ENCODE measurements at places on chromosomes 13 and 19.

- no peak for DNase-seq
Measured at GRCh38 chr13:107730813-107731212, 484.5 kb downstream of the LIG4 start.

- DNase-seq: no peak
Measured at GRCh38 chr13:45433381-45433790, 15.2 kb upstream of the SLC25A30 start.

- DNase-seq: no peak
Measured at GRCh38 chr19:14015524-14016035, 9.5 kb upstream of the RFX1 start.

DNA sequence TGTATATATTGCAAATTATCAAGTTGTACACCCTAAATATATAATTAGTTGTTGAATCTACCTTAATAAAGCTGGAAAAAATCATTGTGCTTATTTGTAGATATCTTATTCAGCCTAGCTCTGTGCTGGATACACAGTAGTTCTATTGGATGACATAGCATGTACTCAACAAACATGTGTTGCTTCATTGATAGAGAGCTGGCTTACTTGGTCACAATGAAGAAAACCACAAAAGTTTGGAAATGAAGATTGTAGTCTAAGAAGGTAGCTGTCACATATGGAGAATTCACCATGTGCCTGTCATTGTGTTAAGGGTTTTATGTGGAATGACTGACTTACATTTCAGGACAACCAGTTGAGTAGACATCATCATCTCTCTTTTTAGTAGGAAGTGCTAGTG lies 278.9 kb downstream of the LMO7 start:
- no peak for DNase-seq

GRCh38 chr19:43572171-43572588 lies 3.1 kb downstream of the XRCC1 start:
- DNase-seq: no peak

DNA sequence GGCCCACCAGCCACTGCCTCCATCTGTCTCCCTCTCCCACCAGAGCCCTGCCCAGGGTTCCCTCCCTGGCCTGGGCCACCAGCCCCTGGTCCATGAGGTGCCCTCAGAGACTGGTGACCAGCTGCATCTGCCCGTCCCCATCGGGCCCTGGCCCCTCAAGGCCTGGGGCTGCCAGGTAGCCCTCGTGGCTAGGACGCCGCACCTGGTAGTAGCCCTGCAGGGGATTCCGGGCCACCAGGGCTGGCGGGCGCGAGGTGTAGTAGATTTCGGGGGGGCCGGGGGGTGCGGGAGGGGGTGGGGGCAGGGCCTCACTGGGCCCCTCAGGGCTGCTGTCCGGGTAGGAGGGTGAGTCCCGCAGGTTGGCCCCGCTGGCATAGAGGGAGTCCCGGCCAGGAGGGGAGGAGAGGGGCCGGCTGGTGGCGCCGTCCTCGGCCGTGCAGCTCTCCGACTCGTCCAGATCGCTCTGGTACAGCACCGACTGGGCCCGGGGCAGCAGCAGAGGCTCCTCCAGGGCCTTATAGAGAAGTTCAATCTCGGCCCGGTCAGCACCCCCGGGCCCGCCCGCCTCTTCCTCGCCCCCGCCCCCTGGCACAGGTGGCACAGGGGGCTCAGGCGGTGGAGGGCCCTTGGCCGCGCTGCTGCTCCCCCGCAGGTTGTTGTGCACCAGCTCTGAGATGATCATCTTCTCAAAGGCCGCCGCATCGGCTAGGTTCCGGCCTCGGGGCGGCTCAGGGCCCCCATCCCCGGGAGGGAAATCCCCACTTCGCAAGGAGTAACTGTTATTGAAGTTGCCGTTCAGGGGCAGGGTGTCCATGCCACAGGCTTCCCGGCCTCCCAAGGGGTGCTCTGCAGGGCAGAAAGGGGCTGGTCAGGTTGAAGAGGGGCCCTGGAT lies 14.6 kb upstream of the ASF1B start:
- no peak for DNase-seq

DNA sequence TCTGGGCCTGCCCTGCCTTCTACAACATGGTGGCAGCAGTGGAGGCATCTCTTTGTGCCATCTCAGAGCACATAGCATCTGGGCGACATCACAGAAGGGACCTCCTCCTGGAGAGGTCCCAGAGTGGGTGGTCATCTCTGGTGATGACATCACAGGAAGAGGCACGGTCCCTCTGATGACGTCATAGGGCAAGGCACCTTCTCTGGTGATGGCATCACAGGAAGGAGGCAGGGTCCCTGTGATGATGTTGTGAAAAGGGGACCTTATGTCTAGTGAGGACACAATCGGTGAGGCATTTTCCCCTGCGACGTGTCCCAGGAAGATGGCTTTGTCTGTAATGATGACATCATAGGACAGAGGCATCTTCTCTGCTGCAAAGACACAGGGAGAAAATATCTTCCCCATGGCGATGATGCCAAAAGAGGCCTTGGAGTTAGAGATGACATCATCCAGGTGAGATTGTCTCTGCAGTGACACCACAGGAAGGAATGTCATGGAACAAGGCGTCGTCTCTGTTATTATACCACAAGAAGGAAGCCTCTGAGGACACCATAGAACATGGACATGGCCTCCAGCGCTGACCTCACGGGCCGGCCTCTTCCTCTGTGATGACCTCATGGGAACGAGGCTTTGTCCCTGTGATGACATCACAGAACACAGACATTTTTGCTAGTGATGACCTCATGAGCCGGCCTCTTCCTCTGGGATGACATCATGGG lies 10.7 kb downstream of the SHISA7 start:
- DNase-seq: no peak

- peak; percentile 88 for DNase-seq
Measured at GRCh38 chr19:34134190-34135053, 37.9 kb upstream of the LSM14A start.

DNA sequence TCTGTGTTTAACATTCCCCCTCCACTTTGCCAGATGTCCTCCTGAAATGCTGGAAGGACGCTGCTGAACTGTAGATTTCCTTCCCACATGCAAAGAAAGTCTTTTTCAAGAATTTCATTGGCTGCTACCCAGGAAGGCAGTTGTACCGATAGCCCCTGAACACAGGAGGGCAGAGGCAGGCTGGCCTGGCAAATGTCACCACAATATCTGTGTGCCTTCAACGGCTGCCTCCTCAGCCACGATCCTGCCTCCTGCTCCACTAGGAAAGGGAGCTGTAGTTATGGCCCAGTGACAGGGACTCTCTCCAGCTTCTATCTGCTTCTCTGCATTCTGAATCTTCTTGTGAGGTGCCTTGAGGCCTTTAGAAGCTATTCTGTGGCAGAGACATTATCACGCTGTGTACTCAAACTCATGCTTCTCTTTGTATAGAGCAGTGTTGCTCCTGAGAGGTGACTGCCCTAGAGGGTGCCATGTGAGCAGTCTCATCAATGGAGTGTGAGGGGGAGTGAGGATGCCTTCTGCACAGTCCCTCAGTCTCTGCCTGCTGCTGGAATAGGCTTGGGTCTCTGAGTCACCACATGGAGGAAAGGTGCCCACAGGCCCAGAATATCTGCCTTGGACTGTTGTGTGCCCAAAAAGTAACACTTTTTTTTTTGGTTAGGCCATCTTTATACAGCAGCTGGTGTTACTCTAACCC lies 279.8 kb downstream of the DNAJC15 start:
- peak; percentile 79 for DNase-seq

DNA sequence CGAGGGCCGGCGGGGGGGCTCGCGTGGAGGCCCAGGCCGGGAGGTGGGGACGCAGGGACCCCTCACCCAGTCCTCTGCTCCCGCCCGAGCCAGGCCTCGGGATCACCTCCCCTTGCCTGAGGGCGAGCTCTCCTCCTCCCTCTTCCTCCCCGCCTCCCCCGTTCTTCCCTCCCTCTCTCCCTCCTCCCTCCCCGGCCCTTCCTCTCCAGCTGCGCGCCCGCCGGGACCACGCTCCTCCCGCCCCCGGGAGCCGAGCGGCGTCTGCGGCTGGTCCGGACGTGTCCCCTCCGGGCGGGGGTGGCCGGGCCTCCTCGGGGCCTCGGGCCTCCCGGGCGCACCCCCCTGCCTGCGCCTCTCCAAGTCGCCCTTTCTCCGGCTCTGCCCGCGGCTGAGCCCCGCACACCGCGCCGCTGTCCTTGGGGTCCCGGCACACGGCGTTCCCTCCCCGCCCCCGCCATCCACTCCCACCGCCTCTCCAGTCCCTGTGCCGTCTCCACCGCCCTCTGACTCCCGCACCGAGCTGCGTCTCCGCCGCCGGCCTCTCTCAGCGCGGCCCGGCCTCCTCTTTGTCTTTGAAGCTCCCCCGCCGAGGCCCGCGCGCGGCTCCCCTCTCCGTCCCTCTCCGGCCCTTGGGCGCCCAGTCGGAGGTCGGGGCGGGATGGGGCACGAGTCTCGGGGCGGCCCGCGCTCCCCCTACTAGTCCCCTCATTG lies 5.7 kb downstream of the SOX1 start:
- DNase-seq: peak; percentile 41

DNA sequence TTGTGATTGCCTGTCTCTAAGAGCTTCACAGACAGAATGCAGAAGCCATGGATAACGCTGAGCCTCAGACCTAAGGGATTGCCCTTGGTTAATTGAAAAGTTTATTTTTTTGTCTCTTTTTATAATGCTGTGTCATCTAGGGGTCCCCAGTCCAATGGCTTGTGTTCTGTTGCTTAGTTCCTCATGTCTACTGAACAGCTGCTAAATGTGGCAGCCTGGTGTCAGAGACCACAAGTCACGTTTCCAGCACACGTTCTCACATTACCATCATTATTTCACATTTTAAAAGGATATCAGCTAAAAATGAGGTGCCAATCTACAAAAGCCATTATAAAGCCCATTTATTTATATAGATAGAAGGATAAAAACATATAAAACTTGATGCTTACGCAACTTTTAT lies 1362.0 kb downstream of the PCDH9 start:
- DNase-seq: no peak

- DNase-seq: no peak
Measured at GRCh38 chr13:34347784-34348573, 530.0 kb downstream of the RFC3 start.

DNA sequence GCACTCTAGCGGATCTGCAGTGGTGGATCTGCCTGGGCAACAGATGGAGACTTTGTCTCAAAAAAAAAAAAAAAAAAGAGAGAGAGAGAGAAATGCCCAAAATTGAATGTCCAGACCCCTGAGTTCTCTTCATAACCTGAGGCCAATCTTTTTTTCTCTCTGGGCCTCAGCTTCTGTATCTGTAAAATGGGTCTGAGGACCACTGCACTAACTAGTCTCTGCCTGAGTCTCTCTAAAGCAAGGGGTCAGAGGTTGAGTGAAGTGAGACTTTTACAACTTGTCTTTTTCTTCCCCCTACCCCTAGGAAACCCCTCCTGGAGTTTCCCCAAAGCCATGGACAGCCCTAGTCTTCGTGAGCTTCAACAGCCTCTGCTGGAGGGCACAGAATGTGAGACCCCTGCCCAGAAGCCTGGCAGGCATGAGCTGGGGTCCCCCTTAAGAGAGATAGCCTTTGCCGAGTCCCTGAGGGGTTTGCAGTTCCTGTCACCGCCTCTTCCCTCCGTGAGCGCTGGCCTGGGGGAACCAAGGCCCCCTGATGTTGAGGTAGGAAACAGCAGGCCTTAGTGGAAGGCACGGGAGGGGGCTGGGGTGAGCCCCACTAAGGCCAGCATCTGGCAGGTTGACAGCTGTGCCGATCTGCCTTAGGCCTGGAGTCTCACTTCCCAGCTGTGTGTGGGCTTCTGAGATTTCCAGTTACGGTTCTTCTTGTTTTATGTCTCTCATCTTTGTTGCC lies 1.8 kb downstream of the TMEM91 start:
- DNase-seq: no peak

GRCh38 chr13:52374873-52375411 lies 31.0 kb downstream of the THSD1 start:
- no peak for DNase-seq

GRCh38 chr13:35514801-35515502 lies 38.5 kb upstream of the MAB21L1 start:
- DNase-seq: no peak

DNA sequence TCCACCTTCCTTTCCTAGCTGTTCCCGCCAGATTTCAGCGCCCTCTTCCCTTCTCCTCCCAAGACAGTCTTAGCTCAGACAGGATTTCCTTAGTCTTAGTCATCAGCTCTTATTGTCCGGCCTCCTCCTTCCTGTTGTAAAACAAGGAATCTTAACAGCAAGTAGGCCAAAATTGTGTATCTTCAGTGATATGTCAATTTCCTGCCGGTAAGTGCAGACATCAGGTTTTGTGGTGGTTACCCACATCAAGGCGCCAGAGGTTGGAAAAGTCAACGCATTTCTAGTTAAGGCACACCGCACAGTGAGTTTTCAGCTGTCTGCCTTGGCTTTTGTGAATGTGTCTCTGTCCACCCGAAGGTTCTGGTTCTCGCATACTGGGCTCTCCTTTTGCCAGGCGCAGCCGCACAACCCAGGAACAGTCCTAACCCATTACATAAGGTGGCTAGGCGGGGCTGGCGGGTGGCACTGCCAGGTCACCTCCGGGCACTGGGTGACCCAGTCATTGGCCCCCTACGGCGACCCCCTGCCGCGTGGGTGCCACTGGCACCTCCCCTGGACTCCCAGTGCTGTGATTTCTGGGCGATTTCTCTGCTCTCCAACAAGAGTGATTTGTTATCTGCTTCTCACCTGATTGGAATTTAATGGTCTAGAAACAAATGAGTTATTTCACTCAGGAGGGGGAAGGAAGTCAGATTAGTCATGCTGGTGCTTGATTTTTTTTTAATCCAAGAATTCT lies 12.9 kb downstream of the COL4A2 start:
- DNase-seq: no peak

- DNase-seq: no peak
Measured at GRCh38 chr19:30173593-30174356, 198.4 kb upstream of the ZNF536 start.

DNA sequence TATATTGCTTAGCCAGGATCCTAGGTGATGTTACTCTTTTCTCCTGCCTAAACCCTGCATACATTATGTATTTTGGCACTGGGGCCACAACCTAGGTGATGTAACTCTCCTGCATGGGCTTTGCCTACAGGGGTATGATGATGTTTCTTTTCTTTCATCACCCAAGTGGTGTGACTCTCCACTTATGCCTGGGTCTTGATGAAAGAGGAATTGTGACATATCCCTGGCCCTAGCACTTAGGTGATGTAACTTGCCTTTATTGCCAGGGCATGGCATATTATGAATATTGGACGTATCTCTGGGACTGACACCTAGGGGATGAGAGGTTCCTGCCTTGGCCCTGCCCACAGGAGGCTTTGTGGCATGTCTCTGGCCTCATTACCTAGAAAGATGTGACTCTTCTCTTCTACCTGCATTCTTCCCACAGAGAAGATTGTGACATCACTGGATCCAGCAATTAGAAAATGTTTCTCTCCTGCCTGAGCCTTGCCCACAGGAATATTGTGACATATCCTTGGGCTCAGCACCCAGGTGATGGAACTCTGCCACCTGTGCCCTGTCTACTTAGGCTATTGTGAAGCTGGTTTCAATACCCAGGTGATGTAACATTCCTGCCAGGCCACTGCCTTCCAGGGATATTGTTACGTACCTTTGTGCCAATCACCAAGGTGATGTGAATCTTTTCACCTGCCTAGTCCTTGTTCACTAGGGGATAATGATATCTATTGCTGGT lies 27.3 kb upstream of the ZNF254 start:
- no peak for DNase-seq

GRCh38 chr19:1316466-1316865 lies 30.8 kb downstream of the EFNA2 start:
- DNase-seq: no peak

Data from hindlimb muscle (tissue), 1 donor.